Amniotic epithelial cell (primary cell): ENCODE measurements at places on chromosomes 2 and 18.

- DNase-seq: peak; percentile 97
Observed at GRCh38 chr2:42722320-42723190, 41.4 kb downstream of the OXER1 start.

DNA sequence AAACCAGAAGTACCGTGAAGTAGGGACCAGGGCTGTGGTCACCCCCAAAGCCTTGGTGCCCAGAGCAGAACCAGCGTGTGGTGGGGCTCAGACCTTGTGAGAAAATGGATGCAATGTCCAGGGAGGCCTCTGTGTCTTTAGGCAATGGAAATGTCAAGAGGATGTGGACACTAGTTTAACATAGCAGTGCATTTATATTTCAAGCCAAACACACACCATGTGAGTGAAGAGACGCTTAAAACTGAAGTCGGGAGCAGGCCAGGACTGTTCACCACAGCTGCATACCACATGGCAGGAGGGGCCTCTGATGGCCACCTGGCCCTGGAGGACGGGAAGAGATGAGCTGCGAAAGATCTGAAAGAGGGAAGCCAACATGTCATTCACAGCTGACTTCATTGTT is 87.3 kb upstream of the LDLRAD4 start:
- DNase-seq: no peak

GRCh38 chr2:80525152-80525551 is 220.6 kb upstream of the LRRTM1 start:
- DNase-seq: no peak

- DNase-seq: peak; percentile 92
Observed at GRCh38 chr18:23779696-23780303, 90.5 kb downstream of the LAMA3 start.

DNA sequence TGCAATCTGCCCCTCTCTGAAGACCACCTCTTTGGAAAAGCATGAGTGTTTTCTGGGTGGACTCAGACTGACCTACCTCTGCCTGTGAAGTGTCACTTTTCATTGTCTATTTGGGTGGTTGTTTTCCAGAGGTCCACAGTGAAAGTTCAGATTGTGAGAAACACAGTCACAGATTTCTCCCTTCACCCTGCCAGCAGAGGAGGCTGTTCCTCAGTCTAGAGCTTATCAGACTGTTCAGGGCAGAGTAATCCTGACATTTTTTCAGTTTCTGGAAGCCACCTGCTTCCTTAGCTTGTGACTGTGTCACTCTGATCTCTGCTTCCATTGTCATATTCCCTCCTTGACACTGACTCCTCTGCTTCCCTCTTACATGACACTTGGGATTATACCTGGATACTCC is 55.4 kb upstream of the RMP24 start:
- DNase-seq: no peak

DNA sequence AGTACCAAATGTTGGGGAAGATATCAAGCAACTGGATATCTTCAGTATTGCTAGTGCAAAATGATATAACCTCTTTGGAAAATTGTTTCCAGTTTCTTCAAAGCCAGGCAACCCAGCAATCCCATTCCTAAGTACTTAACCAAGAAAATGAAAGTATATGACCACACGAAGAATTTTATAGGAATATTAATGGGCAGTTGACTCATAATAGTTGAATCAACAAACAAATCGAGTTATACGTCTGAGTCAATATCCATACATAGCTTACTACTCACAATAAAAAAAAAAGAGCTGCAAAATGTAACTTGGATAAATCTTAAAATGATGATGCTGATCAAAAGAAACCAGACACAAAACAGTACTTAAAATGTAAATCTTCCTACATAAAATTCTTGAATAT is 810.4 kb downstream of the METTL4 start:
- DNase-seq: no peak
